ENCODE measurements at places on chromosomes 12 and 14.

DNA sequence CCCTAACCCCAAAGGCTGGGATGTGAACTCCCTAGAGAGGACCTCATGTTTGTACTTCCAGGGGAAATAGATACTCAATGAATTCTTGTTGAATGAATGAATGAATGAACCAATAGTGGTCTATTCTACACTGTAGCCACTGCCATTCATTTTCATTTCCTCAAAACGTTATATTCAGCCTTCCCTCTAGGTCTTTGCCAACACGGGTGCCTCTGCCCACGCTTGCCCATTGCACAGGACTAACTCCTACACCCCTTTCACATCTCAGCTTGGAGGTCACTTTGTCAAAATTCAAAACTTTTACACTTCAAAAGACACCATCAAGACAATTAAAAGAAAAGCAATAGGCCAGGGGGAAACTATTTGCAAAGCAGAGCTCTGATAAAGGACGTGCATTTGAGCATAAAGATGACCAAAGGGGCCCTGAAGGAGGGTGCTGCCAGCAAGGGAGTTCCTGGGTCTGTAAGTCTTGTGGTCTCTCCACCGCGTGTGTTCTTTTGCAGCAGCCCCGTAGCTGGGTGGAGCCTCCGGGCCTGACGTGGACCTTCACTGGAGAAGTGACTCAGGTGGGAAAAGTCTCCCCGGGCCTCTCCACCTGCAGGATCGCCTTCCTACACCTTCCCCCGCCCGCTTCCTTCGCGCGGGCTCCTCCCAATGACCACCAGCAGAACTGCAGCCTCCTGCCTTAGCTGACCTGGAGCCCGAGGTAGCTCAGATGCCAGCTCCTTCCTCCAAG lies 31.5 kb downstream of the TMEM63C start:
- DNase-seq, result peak; percentile 45

DNA sequence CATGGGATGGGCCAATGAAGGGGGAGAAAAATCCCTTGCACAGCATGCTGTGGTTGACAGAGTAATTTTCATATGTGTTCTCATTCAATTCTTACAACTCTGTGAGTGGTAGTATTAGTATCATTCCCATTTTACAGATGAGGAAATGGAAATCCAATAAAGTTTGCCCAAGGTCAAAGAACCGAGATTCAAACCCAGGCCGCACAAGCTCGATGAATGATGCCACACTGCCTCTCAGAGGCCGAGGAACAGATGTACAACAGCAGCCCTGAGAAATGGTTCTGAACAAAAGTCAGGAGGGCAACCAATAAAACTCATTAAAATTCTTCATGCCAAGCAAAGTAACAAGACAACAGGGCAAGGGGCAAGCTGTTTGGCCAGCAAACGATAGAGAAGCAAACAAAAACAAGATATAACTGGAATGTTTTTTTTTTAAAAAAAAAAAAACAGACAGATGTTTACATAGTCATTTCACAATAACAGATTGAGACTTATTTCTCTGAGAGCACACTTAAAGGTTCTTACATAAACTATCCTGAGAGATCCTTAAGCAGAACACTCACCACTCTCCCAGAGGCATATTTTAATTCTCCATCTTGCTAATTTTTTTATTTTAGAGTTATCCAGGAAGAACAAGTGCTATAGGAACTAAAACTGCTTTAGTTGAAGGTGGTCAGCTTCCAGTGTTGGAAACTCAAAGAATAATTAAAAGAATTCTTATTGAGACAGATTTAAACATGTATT lies 85.8 kb downstream of the EXOC5 start:
- peak; percentile 28 for DNase-seq

GRCh38 chr14:50733494-50733893 lies 65.4 kb upstream of the SAV1 start:
- no peak for DNase-seq

DNA sequence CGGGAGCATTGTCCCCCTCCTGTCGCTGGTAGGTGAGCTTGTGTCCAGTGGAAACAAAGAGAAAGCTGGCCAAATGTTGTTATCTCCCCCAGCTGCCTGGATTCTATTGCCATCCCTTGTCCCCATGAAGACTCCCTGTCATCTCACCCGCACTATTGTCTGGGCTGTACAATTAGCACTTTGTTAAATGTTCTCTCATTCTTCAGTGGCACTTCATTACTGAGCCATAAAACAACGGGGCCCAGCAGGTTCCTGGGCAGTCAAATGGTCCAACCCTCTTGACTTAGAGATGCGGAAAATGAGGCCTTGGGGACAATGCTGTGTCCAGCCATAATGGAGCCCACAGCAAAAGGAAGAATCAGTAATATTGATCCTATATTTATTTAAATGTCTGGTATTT lies 13.2 kb upstream of the COL2A1 start:
- DNase-seq, result no peak

GRCh38 chr14:105485739-105486162 lies 935 bp upstream of the CRIP1 start:
- DNase-seq, result no peak

GRCh38 chr12:51056242-51056641 lies 8.1 kb downstream of the LETMD1 start:
- no peak for DNase-seq

DNA sequence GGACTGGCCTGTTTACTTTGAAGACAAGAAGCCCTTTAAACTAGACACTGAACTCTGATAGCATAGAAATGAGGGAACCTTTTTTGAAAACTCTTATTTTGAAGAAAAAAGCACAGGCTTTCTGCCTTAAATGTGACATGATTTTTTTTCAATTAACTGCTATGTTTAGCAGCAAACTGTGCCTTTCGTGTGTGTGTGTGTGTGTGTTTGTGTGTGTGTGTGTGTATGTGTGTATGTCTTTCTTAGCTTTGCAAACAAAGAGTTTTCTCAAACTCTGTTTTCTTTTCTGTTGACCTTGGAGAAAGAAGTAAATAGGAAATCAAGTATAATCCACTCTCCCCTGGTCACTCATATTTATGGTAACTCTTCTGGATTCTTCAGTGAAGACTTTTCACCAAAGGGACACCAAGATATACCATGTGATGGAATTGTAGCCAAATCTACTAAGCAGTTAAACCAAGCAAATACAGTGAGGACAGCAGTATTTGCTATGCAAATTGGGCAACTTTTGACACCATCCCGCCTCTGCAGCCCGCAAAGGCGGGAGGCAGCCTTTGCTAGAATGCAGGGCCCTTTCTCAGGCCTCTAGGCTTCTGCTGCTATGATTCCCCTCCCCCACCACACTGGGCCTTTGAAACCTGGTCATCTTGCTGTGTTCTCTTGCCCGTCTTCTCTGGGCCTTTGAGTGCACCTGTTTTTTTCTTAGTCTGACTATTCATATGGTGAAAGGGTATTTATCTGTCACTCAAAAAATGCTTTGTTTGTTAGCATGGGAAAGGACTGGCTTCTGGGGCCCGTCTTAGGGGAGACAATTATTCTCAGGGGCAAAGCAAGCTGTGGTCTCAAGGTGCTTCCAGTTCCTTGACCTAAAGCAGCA lies 107.9 kb downstream of the MYRFL start:
- DNase-seq, result peak; percentile 86

DNA sequence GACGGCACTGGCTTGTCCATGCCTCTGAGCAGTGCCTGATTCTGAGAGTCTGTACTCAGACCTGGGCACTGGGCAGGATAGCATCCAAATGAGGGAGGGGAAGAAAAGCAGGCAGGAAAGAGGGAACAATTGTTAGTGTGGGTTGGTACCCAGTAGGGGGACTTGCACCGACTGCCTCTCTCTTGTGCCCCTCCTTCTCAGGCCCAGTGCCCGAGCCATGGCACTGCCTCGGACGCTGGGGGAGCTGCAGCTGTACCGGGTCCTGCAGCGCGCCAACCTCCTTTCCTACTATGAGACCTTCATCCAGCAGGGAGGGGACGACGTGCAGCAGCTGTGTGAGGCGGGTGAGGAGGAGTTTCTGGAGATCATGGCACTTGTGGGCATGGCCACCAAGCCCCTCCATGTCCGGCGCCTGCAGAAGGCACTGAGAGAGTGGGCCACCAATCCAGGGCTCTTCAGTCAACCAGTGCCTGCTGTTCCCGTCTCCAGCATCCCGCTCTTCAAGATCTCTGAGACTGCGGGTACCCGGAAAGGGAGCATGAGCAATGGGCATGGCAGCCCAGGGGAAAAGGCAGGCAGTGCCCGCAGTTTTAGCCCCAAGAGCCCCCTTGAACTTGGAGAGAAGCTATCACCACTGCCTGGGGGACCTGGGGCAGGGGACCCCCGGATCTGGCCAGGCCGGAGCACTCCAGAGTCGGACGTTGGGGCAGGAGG lies 2.2 kb downstream of the NAB2 start:
- no peak for DNase-seq

DNA sequence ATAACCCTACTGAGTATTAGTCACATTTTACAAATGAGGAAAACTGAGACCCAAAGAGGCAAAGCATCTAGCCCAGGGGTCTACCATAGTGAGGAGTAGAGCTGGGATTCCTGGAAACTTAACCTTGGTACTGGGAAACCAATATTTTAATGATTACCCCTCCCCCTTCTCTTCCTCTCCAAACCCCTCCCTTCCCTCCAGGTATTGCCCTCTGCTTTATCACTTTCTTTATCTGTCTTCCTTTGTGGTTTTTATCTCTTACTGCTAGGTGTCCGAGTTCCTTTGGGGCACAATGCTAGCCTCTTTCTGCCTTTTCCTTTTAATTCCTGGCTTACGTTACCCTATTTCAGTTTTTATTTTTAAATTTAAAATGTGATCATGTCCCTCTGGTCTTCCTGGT lies 2.8 kb downstream of the GABARAPL1 start:
- no peak for DNase-seq

- no peak for DNase-seq
These were observed 113.3 kb downstream of the ANO6 start for GRCh38 chr12:45329238-45329637.

GRCh38 chr12:112978163-112979040 lies at the start of gene OAS2:
OAS2 (plus strand) TSS chr12:112978519; CDS start chr12:112978609, 90 bp downstream.
- peak; percentile 99 for DNase-seq

DNA sequence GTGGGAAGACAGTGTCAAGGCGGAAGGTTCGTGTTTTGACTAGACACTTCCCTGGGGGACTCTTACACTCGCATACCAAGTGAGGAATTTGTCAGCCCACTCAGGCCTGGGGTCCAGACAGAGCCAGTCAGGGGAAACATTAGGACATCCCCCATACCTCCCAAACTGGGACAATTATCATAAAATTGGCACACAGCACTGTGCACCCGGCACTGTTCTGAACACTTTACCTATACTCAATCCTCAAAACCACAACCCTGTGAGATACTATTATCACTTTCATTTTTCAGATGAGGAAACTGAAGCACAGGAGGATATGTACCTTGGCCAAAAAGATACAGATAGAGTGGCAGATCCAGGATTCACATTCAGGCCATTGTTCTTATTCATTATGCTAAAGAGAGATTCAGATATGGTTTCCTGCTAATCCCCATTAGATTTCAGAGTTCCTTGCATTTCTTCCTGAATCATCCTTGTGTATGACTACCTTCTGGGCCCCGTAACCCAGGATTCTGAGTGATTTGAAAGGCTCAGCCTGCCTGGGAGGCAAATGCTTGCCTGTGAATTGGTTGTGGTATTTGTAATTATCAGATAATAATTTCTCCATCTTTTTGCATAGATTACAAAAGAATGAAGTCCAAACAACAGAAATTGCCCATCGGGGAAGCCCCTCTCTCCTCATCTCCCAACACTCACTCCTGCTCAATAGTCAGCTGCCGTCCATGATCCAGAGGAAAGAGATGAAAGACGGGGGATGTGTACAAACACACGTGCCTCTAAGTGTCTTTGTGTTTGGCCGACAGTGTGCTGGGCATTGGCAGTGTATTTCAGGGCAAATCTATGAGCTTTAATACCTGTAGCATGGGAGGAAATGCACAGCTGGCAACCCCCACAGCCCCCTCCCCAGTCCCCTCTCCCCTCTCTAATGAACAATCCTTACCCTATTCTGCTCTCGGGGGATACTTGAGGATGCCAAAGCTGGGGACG lies 4.6 kb downstream of the TAC3 start:
- peak; percentile 45 for DNase-seq

DNA sequence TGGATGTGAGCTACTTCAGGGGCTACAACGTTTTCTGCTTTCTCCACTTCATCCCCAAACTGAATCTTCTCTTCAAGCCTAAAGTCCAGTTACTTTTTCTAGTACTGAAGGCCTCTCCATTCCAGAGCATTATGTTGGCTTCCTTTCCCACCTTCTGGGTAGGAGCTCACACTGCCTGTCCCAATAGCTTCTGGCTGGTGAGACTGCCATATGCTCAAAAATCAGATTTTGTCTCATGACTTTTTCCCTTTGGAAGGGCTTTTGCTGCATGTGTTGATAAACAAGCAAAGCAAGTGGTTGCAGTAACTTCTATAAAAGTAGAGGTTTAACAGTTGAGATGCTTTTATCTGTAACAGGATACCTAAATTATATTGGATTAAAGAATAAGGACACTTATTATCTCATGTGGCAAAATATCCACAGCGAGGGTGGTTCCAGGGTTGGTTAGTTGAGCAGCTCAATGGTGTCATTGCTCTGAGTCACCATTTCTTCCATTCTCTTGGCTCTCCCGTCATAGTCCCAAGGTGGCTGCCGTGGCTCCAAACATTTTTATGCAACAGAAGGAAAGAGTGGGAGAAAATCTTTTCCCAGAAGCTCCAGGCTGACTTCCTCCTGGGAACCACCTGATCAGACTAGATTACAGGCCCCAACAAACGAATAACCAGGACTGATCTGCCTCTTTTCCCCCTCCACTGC lies 15.1 kb upstream of the PPFIBP1 start:
- no peak for DNase-seq

DNA sequence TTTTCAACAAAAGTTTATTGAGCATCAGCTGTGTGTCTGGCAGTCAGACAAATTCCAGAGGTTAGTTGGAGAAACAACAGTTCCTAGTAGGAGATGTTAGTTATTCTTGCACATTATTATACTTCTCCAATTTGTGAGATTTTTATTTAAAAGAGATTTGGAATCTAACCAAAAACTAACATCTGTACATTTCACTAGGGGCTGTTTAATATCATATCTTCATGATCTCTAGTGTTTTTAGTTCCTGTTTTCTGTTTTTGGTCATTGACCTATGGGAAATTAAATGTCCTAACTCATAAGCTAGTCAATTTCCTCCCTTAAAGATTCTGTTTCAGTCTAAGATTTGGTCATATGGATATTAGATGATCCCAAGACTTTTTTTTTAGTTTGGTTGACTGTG lies 34.1 kb upstream of the KLHDC2 start:
- no peak for DNase-seq

GRCh38 chr12:47547077-47547476 lies 158.8 kb downstream of the RPAP3 start:
- DNase-seq, result no peak

DNA sequence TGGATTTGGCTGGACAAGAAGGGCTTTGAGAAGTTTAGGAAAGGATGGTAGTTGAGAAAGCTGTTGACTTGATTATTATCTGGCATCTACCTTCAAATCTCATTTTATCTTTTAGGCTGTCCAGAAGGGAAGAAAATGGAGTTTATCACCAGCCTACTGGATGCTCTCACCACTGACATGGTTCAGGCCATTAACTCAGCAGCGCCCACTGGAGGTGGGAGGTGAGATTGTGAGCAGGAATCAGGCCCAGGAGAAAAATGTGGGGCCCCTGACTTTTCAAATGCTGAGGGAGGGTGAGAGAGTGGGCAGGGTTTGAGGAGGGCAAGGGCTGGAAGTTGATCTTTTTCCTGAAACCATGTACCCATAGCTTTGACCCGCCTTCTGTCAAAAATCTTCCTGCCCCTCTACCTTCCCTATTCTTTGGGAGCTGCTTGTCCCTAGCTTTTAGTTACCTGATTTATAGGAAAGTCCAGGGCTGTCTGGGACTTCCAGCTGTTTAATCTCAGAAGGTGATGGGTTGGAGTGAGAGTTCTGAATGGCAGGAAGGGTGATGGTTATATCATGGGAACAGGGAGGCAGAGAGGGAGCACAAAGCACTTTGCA lies 134.2 kb downstream of the SMOC1 start:
- DNase-seq, result peak; percentile 55
